HCT116 (cell line): ENCODE measurements at places on chromosomes 16 and 17. TPM values are rescaled to one million over a fixed set of nuclear protein-coding genes. Genes with fewer than 3 reads are reported as not detected.

DNA sequence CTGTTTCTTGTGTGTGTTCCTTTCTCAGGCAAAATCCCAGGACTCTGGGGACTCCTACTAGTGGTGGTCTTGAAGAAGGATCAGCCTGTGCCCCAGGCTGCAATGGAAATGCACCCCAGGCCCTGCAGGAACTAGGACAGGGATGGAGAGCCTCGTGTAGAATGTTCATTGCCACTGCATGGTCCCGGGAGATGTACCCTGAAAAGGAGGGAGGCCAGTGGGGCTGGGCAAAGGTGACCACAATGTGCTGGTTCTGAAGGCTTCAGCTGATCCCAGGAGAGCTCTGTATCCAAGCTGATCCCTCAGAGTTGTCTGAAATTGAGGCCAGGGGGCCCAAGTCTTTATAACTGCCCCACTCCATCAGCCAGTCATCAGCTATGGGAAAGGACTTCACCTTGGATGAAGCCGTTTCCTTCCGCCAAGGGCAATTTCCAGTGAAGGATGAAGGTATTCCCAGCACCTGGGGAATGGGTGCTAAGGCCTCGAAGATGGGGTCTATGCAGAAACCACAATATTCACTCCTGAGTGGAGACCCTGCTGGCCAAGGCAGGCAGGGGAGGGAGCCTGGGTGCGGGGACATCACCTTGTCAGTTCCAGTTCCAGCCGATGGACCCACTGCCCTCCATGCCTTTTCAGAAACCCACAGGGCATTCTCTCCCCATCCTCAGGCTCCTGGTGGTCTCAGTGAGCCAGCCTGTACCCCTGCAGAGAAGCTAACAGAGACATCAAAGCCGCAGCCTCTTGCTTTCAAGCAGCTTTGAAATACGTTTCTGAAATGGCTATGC, 59.9 kb upstream of the CDH5 start:
- DNase-seq: no peak

DNA sequence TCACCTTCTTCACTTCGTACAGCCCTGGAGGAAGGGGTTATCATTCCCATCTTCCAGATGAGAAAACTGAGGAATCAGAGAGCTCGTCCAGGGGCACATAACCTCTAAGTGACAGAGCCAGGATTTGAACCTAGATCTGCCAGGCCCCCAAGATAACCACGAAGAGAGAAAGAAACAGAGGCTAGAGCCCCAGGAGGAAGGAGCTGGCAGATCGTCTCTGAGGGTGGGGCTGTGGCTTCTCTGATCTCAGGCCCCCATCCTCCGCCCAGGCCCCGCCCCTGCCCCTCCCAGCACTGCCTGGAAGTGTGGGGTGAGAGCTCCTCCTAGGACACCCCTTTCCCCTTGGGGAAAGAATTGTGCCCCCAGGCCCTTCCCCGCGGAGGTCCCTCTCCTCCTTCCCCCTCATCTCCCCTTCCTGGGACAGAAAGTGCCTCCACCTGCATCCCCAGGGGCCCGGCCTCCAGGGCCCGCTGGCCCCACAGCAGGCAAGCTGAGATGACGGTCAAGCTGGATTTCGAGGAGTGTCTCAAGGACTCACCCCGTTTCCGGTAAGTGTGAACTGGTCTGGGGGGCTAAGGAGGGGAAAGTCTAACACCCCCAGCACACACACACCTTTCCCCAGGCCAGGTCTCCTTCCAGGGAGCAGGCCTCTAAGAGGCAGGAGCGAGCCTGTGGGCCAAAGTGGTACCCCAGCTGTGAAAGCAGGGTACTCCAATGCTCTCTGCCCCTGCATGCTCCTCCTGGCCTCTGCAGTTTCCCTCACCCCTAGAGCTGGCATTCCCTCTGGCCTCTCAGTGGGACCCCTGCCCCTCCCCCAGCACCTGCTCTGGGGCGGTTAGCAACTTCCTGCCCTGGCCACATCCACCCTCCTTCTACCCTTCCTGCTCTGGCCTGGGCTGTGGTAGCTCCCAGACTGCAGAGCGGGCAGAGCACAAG, at the start of gene ACAP1:
Gene ACAP1, plus strand, starts transcription at position 290 of the 936 bp plus-strand sequence. Its CDS starts 206 bp downstream, at position 496.
- no peak for DNase-seq

DNA sequence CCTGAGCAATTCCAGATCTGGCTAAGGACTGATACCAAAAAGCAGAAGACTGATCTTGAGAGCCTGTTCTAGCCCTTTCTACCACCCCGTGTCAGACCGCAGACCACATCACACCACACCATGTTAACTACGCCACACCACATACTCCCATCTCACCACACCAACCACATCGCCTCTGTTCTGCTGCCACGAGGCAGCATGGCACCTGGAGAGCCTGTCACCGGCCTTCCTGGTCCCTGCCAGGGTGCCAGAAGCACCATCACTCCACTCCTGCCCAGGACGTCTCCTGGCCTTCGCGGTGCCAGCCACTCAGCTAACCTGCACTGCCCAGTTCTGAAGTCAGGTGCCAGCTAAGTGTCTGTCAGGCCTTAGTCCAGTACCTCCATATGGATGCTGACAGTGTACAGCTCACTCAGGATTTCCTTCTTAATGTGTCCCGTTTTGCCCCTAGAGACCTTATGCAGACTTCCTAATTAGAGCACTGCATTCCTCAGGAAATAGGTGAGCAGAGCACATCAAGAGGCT, 37.2 kb upstream of the BCAR1 start:
- no peak for DNase-seq

DNA sequence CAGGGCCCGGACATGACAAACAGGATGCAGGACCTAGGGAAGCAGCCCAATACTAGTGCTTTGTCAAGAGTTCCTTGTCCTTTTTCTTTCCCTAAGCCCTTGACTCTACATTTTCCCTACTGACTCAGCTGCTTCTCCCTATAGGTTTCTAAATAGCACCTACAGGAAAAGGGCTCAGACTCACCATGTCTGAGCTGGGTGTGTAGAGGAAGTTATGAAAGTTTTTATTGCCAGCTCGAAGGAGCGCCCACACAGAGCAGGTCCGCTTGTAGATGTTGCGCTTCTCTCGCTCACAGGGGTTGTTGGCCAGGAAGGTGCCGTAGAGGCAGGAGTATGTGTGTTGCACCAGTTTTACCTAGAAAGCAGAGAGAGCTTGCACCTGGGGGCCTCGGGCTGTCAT, 10.6 kb downstream of the MTMR4 start:
- DNase-seq: no peak

GRCh38 chr16:70159355-70160348, 13.9 kb upstream of the CLEC18C start:
- DNase-seq: no peak

DNA sequence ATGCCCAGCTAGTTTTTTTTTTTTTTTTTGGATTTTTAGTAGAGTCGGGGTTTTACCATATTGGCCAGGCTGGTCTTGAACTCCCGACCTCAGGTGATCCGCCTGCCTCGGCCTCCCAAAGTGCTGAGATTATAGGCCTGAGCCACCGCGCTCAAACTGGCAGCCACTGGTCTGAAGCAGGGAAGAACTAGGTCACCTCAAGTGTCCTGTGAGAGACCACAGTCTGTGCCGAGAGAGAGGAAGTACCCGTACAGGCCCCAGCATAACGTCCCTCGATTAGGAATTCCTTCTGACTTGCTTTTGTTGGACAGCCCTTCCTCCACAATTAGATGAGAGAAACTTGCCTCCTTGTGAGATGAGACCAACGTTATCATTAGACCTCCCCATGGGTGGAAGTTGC, 13.7 kb upstream of the CD300E start:
- DNase-seq: no peak

- no peak for DNase-seq
Measured at GRCh38 chr16:5059386-5060072, 6.2 kb downstream of the C16orf89 start.

- DNase-seq: no peak
Measured at GRCh38 chr17:14741491-14741890, 440.6 kb downstream of the HS3ST3B1 start.

- DNase-seq: no peak
Measured at GRCh38 chr17:35973333-35974260, 7.7 kb downstream of the CCL16 start.

DNA sequence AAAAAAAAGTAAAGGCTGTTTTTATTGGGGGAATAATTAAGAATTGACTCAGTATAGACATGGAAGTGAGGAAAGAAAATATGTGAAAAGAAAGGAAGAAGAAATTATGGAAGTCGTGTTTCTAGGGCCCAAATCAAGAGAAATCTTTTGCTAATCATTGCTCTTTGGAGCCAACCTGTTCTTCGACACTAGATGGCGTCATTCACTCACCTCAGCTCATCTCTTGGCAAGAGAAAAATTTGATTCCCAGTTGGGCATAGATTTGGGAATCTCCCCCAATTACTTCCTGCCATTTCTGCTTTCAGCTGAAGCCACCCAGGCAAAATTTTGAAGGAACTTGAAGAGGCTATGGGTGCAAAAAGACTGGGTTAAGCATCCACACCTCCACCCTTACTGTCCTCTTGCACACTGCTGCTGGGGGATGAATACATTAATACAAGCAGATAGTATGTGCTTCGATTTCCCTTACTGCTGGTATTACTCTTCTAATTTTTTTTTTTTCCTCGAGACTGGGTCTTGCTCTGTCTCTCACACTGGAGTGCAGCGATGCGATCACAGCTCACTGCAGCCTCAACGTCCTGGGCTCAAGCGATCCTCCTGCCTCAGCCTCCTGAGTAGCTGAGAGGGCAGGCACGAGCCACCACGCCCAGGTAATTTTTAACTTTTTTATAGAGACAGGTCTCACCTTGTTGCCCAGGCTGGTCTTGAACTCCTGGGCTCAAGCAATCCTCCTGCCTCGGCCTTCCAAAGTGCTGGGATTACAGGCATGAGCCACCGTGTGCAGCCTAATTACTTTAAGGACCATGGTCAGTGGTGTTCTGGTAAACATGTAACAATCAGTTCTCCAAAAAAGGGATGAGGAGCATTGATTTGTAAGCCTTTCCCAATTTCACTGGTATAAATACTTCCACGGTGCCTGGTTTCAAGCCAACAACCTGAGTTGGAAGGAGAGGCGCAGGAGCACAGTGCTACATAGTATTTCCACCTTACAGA, 13.5 kb downstream of the PSMD7 start:
- DNase-seq: peak; percentile 41

DNA sequence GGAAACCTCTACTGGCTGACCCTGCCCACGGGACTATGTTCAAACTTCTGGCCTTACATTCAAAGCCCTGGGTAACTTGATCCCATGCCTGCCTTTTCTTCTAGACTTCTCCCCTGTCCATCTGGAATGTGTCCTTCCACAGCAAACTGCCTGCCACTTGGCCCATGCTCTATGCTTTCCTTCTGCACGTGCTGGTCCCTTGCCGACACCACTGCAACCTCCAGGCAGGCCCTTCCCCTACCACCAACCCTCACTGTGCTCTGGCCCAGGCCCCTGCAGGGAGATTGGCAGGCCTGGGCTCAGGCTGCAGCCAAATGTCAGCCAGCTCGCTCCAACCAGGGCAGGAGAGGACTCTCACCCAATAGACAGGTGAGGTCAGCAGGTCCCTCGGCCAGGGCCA, 11.0 kb downstream of the HSD11B2 start:
- DNase-seq: no peak

DNA sequence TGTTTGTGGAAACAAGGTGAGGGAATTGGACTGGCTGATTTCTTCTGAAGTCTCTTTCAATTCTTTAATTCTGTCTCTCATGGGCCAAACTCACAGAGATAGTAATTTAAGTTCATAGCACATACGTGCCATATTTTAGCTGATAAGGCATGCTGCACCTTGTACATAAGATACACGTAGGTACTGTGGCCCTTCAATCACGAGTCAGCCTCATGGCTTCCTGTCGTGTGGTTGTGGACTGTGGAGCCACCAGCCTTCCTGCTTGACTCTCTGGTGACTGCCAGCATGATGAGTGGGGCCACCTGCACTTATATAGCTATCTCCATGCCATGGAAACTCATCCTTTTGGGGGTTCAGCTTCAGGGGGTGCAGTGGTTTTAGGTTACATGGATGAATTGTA, 25.1 kb downstream of the KSR1 start:
- no peak for DNase-seq

DNA sequence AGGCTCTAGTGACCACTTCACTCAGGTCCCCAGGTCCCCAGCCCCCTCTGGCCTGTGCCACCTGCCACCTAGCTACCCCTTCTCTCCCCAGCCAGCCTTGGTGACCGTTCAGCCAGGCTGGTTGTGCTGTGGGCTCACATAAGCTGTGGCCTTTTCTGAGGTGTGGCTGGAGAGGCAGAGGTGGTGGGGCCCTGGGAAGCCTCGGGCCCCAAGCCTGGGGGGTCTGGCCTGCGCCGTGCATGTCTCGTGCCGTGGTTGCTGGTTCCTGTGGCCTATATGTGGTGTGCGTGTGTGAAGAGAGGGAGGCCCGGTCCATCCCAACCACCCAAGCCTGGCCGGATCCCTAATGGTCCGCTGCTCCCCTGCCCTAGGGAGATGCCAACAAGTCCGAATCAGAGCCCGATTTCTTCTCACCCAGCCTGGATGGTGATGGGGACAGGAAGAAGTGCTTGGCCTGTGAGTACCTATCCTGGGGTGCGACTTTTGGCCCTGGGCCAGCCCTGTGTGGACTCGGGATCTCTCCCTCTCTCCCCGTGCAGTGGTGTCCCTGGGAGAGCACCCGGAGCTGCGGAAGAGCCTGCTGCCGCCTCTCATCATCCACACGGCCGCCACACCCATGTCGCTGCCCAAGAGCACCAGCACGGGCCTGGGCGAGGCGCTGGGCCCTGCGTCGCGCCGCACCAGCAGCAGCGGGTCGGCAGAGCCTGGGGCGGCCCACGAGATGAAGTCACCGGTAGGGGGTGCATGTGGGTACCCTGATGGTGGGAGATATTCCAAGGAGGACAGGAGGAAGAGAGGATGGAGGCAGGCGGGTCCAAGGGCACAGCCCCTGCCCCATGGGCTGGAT, 35.9 kb downstream of the CACNA1G start:
- DNase-seq: no peak

DNA sequence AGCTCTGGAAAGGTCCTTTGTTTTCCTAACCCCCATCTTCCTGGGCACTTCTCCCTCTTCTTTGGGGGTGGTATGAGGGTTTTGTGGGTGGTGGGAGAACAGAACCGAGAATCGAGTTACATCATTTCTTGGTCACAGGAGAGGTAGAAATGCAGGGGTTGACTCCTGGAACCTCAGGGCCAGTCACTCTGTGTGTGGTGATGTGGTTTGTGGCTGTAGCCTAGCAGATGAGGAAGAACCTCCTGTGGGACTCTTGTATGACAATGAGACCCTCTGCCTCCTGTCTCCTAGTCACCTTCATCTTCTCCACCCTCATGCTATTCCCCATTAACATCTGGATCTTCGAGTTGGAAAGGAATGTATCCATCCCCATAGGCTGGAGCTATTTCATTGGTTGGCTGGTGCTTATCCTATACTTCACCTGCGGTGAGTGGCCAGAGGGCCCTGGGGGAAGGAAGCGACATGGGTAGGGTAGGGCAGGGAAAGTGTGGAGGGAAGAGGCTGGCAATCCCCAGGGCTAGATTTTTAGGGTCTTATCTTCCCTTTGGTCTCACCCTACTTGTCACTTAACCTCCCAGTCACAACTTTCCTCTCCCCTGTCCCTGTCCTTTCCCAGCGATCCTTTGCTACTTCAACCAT, 5.5 kb downstream of the ODF4 start:
- DNase-seq: no peak

CCDC40 gene
- 10.3 TPM for total RNA-seq

DNASE1L2 gene
- 1.9 TPM for total RNA-seq

C17orf67 gene
- total RNA-seq: 0.84 TPM

NT5C gene
- 115 TPM for total RNA-seq

NLRC3 gene
- 0.15 TPM for total RNA-seq

ALDOC gene
- 82.8 TPM for total RNA-seq
